ENCODE measurements at places on chromosomes 6 and 20.

DNA sequence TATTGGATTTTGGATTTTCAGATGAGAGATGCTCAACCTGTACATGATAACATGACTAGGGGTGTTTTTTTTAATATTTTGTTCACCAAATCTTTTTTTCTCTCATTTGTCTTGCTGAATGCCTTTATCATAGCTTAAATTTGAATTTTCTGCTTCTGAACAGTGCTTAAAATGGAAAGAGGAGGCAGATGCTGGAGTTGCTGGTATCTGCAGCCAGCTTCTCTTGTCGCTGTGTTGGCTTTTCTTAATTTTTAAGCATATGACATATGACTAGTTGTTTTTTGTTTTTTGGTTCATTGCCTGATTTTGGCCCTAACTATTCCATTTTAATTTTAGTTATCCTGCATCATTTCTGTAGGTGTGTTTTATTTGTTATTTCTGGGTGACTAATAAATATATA lies 196.1 kb downstream of the PLCB1 start:
- no peak for DNase-seq

GRCh38 chr6:123869334-123869733 lies 65.7 kb downstream of the NKAIN2 start:
- no peak for DNase-seq

- no peak for DNase-seq
Measured at GRCh38 chr6:91730710-91731109, 1143.8 kb upstream of the MAP3K7 start.

DNA sequence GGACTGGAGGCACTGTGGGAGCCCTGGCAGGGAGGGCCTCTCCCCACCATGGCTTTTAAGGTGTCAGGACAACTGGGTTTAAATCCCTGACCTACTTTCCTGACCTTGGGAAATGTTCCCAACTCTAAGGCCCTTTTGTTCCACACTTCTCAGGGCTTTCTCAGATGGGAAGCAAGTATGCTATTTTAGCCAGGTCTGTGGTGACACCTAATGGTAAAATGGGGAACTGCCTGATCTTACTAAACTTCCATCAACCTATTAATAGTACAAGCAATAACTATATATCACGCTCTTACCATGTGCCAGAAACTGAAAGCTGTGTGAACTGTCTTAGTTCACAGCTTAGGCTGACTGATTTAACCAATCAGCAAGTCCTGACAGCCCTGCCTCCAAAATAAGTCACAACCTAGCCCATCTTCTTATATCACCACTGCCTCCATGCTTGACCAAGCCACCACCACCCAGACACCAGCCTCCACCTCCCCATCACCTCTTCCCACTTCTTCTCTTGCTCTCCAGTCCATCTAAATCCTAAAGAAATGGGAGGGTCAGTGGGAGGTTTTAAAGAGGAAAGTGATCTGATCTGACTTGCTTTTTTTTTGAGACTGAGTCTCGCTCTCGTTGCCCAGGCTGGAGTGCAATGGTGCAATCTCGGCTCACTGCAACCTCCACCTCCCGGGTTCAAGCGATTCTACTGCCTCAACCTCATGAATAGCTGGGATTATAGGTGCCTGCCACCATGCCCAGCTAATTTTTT lies 6.9 kb upstream of the BLCAP start:
- peak; percentile 78 for DNase-seq

- DNase-seq, result peak; percentile 15
Measured at GRCh38 chr6:53658992-53659391, 6.6 kb downstream of the KLHL31 start.

- DNase-seq, result no peak
Measured at GRCh38 chr6:142550310-142551063, 248.7 kb downstream of the ADGRG6 start.

- DNase-seq, result no peak
Measured at GRCh38 chr6:165726965-165727381, 63.9 kb upstream of the PDE10A start.

GRCh38 chr6:3289664-3290055 lies 30.9 kb downstream of the PSMG4 start:
- DNase-seq, result no peak

GRCh38 chr6:161639772-161640171 lies 365.9 kb upstream of the AGPAT4 start:
- no peak for DNase-seq

DNA sequence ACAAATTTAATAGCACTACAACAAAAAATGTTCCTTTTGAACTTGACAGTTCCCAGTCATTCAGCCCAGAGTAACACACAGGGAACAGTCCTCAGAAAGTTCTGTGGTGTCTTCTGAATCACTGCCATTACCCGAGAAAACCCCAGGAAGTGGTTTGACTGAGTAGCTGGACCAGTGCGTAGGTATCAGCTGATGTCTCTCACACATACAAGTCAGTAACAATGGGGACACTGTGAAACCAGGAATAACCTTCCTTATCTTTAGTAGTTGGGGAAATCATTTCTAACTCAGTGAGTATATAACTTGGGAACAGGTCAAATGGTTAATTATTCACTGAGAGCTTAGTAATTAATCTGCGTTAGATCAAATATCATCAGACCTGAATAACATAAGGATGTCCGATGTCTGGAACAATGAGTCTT lies 73.1 kb downstream of the HIVEP2 start:
- DNase-seq, result peak; percentile 93

DNA sequence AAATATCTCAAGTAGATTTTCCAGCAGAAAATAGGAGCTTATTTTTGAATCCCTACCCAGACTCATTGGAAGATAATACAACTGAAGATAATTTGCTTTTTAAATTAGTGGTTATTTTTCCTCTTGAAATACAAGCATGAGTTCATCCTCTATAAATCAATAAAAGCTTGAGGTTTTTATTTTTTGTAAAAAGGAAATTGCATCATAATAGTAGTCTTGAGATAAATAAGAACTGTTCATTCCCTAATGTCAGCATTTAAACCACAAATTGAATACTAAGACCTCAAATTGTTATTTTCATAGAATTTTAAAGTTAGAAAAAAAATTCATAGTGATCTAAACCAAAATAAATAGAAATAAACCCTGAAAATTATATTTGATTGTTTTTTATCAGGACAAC lies 719.1 kb downstream of the CD109 start:
- DNase-seq, result peak; percentile 13

DNA sequence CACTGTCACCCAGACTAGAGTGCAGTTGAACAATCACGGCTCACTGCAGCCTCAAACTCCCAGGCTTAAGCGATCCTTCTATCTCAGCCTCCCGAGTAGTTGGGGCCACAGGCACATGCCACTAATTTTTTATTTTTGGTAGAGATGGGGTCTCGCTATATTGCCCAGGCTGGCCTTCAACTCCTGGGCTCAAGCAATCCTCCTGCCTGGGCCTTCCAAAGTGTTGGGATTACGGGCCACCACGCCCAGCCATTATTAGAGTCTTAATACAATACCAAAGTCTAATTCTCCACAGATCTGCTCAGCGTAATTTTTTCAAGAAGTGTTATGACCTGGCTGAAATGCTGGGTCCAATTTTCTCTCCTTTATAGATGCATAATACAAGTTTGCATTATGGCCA lies 3.0 kb downstream of the GCLC start:
- DNase-seq, result no peak

GRCh38 chr6:163641706-163642105 lies 227.2 kb downstream of the QKI start:
- no peak for DNase-seq
